Fibroblast of skin of right quadriceps (primary cell): ENCODE measurements at places on chromosomes 16 and 17.

- peak; percentile 68 for DNase-seq
These were observed at the start of gene VAT1 for GRCh38 chr17:43021741-43022512. TSS of gene VAT1 (minus strand) at chr17:43022385. CDS start at chr17:43022322, 63 bp downstream.

- DNase-seq = no peak
These were observed 1.1 kb downstream of the KDM8 start for GRCh38 chr16:27204312-27204915.

GRCh38 chr17:83053021-83053681 is 26.3 kb upstream of the METRNL start:
- peak; percentile 35 for DNase-seq

GRCh38 chr17:17275971-17276370 is 5.1 kb downstream of the COPS3 start:
- DNase-seq = no peak

GRCh38 chr16:88566158-88566557 is 4.0 kb upstream of the ZC3H18 start:
- DNase-seq = peak; percentile 66

DNA sequence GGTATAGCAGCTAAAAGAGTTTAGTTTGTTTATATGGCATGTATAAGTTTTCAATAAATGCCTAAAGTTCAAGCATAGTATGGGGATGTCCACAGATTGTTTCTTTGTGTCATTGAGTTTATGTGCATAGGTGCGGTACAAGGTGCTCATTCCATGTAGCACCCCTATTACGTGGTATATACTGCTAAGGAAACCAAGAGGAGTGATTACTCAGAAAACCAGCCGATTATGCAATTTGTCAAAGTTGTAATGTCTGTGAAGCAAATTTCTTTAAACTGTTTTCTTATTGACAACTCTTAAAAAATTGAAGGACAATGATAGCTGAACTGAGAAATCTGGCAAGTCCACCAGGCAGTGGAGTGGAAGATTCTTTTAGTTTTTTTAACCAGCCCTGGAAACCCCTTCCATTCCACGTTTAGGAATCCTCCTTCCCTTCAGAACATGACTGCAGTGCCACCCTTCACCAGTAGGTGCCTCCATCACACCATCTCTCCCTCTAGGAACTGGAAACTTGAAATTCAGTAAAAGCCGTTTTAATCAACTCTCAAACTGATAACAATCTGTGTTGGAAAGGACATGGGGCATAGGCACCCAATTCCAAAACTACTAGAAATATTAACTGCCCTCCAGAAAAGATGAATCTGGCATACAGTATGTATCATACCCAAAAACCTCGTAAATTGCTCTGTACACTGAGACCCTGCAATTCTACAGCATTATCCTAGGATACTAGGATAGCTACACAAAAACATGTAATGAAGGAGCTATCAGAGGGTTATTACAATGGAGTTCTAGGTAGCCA is 43.5 kb downstream of the REXO5 start:
- DNase-seq = peak; percentile 67

DNA sequence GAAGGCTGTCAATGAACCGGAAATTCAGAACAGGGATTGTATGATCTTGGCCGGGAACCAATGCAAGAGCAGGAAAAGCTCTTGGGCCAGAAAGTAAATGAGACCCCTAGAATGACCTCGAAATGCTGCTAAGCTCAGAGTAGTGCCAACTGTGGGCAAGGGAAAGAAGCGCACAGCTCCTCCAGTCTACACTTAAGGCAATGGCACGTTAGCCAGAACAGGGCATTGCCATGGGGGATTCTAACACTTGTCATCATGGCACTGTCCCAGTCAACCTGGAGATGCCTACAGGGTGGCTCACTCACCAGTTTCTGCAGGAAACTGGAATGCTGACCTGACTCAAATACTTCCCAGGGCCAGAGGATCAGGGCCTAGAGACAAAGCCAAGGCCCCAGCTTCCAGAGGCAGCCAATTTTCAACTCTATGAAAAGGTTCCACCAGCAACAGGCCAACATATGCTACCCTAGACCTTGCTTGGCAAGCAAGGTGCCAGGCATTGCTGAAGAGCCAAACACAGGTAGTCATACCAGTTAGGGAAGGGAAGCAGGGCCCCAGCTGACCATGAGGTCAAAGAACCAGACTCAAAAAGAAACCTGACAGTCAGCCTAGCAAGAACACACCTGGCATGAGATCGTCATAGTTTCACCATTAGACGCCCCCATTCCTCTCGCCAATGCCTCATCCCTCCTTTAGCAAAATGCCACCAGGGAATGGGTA is 34.9 kb downstream of the ARHGAP17 start:
- no peak for DNase-seq

- no peak for DNase-seq
These were observed 23.8 kb upstream of the NFATC3 start for GRCh38 chr16:68061396-68061795.

DNA sequence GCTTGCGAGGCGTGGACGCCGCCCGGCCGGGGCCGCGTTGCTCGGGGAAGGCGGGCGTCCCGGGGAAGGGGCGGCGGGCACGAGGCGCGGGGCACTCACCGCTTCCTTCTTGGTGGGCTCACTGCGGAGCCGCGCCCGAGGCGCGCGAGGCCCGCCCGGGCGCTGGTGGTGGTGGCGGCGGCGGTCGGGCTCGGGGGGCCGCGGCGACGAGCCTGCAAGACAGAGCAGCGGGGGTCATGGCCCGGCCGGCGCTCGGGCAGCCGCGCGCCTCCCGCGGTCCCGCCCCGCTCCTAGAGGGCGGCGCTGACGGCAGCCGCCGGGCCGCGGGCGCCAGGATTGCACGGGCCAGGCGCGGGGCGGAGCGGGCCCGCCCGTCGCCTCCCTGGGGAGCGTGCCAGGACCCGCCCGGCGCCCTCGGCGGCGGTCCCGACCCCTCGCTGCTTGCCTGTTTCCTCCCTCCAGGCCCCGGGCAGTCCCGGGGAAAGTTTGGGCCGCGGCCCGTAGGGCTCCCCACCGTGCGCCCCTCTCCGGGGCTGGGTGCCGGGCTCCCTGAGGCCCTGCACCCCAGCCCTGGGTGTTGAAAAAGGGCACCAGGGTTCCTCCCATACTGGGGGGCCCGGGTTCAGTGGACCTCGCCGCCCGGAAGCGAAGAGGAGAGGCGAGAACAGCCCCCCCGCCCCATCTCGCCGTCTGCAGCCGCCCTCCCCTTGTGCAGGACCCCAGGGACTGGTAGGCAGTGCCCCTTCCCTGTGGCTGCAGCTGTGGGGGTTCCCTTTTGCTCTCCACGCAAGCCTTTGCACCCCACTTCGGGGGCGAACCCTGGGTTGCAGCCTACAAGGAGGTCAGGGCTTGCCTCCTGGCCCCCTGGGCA is at the start of gene C16orf74:
Gene C16orf74, minus strand, starts transcription at position 270 of the 871 bp plus-strand sequence. CDS start 15,879 bp downstream, outside the sequence.
- peak; percentile 38 for DNase-seq

DNA sequence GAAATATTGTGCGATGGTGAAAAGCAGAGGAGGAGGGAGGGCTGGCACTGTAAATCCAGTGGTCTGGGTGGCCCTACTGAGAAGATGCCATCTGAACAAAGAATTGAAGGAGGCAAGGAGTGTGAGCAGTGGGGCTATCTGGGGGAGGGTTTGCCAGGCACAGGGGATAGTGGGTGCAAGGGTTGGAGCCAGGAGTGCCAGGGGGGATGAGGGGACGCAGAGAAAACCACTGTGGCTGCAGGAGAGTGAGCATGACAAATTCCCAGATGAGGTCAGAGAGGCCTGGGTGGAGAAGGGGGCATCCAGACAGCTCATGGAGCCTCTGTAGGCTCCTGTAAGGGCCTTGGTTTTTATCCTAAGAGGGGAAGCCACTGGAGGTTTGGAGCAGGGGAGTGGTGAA is 4.8 kb downstream of the XYLT2 start:
- no peak for DNase-seq

DNA sequence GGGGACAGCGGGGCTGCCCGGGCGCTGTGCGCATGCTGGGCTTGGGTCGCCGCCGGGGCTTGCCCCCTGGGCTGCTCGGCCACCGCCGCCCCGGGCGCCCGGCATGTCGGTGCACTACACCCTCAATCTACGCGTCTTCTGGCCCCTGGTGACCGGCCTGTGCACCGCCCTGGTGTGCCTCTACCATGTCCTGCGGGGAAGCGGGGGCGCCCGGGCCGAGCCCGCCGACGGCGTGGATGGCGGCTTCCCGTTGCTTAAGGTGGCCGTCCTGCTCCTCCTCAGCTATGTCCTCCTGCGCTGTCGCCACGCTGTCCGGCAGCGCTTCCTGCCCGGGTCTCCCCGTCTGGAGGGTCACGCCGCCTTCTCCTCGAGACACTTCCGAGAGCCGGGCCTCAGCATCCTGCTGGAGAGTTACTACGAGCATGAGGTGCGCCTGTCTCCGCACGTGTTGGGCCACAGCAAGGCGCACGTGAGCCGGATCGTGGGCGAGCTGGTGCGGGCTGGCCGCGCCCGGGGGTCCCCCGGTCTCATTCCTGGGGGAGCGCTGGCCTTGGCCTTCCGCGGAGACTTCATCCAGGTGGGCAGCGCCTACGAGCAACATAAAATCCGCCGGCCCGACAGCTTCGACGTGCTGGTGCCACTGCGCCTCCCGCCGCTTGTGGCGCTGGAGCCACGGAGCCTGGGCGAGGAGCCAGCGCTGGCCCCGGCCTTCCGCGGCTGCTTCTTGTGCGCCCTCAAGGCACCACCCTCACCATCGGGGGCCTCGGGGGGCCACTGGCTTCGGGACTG is 789 bp downstream of the ITPRIPL2 start:
- DNase-seq = peak; percentile 64

GRCh38 chr16:73313950-73314349 is 266.0 kb upstream of the ZFHX3 start:
- DNase-seq = no peak
